ENCODE measurements at places on chromosomes 6 and 20. TPM values are rescaled to one million over a fixed set of nuclear protein-coding genes. Genes with fewer than 3 reads are reported as not detected.

The SCGN gene
- total RNA-seq: not detected

The AURKA gene
- 123 TPM for total RNA-seq

The RIMS1 gene
- total RNA-seq: not detected

The USP49 gene
- 7.7 TPM for total RNA-seq

The PCSK2 gene
- total RNA-seq: not detected

The RSPO4 gene
- total RNA-seq: not detected

The SPATA2 gene
- total RNA-seq: 11.1 TPM

The PRDM1 gene
- 97.1 TPM for total RNA-seq

The PNPLA1 gene
- not detected for total RNA-seq

The PI16 gene
- total RNA-seq: 0.37 TPM

The SRMS gene
- total RNA-seq: not detected

The PPP1R14C gene
- total RNA-seq: 0.09 TPM

The ZNF165 gene
- 0.61 TPM for total RNA-seq

The NRSN2 gene
- 5.0 TPM for total RNA-seq

The PMEPA1 gene
- total RNA-seq: 0.20 TPM

The FOXC1 gene
- 0.26 TPM for total RNA-seq

The CPNE5 gene
- 0.94 TPM for total RNA-seq

The ZNF391 gene
- 0.73 TPM for total RNA-seq

The GINM1 gene
- total RNA-seq: 16.4 TPM

The SNX3 gene
- 67.9 TPM for total RNA-seq

The DOP1A gene
- total RNA-seq: 22.0 TPM

The SEL1L2 gene
- total RNA-seq: not detected

The CTCFL gene
- not detected for total RNA-seq

The LTB gene
- 608 TPM for total RNA-seq

The PCK1 gene
- not detected for total RNA-seq

The CDKN1A gene
- total RNA-seq: 67.5 TPM

The KCNB1 gene
- total RNA-seq: not detected

The SOBP gene
- total RNA-seq: 0.70 TPM

The SIRPD gene
- total RNA-seq: not detected

The GNRH2 gene
- 0.55 TPM for total RNA-seq

The SIM1 gene
- not detected for total RNA-seq

The CRISP2 gene
- total RNA-seq: not detected

The FAM83C gene
- not detected for total RNA-seq

The BNIP5 gene
- total RNA-seq: not detected

The ARMH2 gene
- 0.41 TPM for total RNA-seq

The FAXC gene
- not detected for total RNA-seq

The ERVFRD-1 gene
- not detected for total RNA-seq

The PPP2R5D gene
- total RNA-seq: 58.4 TPM

The GGTLC1 gene
- not detected for total RNA-seq

The TRIM15 gene
- not detected for total RNA-seq

The CFAP61 gene
- not detected for total RNA-seq

The CDSN gene
- total RNA-seq: not detected

The CRIP3 gene
- 0.66 TPM for total RNA-seq

The ROS1 gene
- total RNA-seq: not detected

The TSPO2 gene
- not detected for total RNA-seq

The TMEM242 gene
- 10.3 TPM for total RNA-seq

The GJA1 gene
- not detected for total RNA-seq

The SLC4A11 gene
- total RNA-seq: 5.4 TPM

The CST3 gene
- total RNA-seq: 0.61 TPM

The DUSP22 gene
- 47.8 TPM for total RNA-seq

The VWA7 gene
- 5.7 TPM for total RNA-seq

The ABRACL gene
- total RNA-seq: 98.2 TPM

The DEFB132 gene
- not detected for total RNA-seq

The CGA gene
- not detected for total RNA-seq

The XKR7 gene
- not detected for total RNA-seq

The REV3L gene
- 24.3 TPM for total RNA-seq
